Stimulated activated naive CD4-positive, alpha-beta T cell (primary cell): ENCODE measurements at places on chromosomes 11 and 22.

DNA sequence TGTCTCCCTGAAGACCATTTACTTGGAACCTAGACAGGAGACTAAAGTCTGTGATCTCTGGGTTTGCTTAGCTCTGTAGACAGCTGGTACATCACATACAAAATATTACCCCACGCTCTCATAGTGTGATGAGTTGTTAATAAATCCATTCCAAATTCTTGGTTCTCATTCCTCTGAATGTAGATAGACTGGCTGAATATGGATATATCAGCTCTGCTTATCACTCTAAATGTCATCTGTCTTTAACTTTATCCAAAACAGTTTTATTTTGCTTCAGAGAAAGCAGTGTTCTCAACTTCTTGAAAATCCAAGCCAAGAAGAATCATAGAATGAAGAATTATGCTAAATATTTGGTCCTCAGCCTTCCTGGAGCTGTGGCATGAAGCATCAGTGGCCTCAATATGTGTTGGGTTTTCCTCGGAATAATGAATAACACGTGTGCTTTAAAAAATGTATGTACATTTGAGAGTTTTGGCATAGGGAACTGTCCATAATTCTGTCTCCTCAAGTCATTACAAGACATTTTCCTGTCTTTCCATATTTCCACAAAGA, 10.5 kb upstream of the LDLRAD3 start:
- DNase-seq = no peak

GRCh38 chr22:30244066-30244465, 2.5 kb downstream of the LIF start:
- DNase-seq = no peak

DNA sequence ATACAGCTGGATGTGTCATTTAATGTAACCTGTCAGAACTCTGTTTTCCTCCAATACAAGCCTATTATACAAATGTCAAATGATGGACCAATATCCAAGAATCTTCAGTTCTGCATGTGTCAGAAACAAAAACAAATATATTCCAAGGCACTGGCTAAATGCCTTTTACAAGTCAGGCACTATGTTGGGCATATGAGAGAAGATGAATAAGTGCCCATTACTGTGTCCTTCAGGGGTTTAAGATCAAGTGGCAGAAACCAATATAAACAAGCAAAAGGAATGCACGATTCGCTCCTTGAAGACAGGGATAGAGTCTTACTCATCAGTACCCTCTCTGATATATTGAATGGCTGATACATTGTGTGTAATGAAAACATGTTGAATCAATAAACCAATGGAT, 254.4 kb downstream of the TTC28 start:
- DNase-seq = no peak

- peak; percentile 44 for DNase-seq
Observed at GRCh38 chr11:128608746-128609407, 21.5 kb upstream of the ETS1 start.

- peak; percentile 59 for DNase-seq
Observed at GRCh38 chr11:267491-267994, 10.7 kb upstream of the NLRP6 start.

GRCh38 chr11:111561791-111562325, 21.3 kb downstream of the LAYN start:
- DNase-seq = no peak

DNA sequence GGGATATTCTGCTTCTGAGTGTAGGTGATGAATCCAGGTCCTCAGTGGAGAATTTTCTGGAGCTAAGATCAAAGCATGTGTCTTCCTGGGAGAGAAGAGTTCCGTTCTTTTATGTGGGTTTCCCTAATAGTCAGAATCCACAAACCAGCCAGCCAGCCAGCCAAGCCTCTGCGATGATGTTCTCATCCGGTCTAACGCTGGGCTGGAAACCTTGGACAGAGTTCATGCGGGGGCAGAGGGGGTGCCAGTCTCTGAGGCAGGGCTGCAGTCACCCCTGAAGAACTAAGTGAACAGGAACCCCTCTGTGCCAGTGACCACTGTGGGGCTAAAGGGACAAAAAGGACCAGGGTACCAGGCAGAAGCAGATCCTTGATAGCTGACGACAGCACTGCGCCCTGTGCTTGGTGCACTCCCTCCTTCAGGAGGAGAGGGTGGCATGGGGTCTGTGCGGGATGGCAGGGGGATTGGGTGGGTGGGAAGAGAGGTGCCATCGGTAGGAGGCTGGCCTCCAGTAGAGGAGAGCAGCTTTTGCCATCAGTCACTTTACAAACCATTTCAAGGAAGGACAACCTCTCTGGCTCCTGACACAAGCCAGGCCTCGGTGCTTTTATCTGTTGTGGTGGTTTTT, 27.1 kb downstream of the ADAMTS15 start:
- no peak for DNase-seq

DNA sequence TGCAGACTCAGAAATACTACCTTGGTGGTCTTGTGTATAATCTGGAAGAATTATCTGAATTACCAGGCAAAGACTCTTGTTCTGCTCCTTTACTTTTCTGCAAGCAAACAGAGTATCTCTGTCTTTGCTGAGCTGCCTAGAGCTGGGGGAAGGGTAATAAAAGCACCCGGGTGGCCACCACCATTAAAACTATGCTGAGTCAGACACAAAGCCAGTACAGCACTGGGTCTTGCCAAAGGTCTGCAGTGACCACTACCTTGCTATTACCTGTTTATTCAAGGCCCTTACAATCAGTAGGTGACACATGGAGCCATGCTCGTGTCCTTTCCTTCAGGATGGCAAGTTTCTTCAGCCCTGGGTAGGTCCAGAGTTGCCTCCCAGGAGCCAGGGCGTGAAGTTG, 420.6 kb upstream of the CNTN5 start:
- no peak for DNase-seq

- no peak for DNase-seq
Observed at GRCh38 chr22:46052331-46052771, 75.4 kb upstream of the WNT7B start.

DNA sequence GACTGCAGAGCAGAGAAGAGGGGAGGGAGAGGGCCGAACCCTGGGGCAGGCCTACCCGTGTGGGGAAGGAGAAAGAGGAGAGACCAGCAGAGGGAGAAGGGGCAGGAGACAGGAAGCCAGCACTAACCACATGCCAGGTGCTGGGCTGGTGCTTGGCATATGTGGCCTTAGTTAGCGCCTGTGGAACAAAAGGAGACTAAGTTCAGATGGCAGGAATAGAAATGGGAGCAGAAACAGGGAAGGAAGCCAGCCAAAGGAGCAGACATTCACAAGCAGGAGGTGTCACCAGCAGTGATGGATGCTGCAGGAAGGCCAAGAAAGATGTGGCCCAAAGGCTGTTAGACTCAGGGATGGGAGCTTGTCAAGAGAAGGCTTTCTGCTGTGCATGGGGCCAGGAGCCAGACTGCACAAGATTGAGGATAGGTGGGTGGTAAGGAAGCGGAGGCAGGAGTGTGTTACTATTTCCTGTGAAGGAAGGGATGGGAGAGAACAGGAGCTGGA, 26.7 kb downstream of the TREH start:
- DNase-seq = no peak

DNA sequence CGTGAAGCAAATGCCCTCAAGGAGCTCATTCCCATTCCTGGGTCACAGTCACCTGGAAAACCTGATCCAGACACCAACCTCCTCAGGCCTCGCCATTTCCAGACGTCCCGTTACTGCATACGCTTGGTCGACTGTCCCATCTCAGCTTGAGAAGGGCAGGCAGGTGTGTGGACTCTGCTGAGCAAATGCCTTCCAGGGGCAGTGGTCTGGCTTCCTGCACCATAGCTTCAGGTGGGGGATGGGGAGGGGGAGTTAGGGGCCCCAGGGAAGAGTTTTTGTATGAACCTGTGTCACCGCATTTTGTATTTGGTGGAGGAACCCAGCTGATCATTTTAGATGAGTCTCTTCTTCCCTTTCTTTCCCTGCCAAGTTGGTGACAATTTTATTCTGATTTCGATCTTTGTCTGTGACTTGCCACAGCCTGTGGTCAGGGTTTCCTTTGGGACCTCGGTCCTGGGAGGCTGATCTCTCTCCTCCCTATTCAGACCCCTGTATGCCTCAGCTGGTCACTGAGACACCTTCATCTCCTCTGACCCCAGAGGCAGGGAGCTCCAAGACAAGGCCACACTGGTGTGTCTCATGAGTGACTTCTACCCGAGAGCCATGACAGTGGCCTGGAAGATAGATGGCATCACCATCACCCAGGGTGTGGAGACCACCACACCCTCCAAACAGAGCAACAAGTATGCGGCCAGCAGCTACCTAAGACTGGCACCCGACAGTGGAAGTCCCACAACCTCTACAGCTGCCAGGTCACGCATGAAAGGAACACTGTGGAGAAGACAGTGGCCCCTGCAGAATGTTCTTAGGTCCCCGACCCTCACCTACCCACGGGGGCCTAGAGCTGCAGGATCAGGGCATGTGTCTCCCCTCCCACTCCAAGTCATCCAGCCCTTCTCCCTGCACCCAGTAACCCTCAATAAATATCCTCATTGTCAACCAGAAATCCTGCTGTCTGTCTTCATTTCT, 22.9 kb downstream of the IGLL5 start:
- DNase-seq = no peak

DNA sequence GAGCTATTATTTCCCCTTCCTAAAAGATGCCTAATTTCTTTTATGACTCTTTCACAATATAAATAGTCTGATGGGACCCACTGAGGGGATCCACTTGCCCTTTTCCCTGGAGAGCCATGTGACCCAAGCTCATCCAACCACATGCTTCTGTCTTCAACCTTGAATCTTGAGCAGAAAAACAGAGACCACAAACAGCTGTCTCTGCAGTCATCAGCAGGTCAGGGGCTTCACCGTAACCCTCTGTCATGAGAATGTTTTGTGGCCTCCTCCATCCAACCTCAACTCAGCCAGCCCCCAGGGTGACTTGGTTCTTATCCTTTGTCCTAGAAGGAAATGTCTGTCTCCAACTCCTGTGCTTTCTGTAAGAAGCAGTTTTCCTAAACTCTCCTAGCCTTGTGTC, 129.6 kb upstream of the POU2AF2 start:
- no peak for DNase-seq

DNA sequence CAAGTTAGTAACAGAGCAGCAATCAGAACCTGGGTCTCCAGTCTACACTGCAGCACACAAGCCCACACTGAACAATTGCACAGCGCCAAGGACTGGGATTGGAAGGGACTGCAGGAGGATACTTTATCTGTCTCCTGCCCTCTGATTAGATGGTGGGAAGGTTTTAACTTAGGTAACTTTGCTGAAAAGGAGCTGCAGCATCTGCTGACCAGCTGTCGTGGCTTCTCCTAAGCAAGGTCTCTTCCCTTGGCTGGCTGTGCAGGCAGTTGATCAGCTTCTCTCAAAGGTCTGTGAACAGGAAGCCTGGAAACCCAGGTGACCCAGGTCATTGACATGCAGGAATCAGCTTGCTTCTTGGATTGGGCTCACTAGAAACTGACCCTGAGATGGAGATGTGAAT, 82.4 kb downstream of the ISX start:
- DNase-seq = no peak

GRCh38 chr11:119181677-119182412, 3.4 kb upstream of the NHERF4 start:
- DNase-seq = no peak

DNA sequence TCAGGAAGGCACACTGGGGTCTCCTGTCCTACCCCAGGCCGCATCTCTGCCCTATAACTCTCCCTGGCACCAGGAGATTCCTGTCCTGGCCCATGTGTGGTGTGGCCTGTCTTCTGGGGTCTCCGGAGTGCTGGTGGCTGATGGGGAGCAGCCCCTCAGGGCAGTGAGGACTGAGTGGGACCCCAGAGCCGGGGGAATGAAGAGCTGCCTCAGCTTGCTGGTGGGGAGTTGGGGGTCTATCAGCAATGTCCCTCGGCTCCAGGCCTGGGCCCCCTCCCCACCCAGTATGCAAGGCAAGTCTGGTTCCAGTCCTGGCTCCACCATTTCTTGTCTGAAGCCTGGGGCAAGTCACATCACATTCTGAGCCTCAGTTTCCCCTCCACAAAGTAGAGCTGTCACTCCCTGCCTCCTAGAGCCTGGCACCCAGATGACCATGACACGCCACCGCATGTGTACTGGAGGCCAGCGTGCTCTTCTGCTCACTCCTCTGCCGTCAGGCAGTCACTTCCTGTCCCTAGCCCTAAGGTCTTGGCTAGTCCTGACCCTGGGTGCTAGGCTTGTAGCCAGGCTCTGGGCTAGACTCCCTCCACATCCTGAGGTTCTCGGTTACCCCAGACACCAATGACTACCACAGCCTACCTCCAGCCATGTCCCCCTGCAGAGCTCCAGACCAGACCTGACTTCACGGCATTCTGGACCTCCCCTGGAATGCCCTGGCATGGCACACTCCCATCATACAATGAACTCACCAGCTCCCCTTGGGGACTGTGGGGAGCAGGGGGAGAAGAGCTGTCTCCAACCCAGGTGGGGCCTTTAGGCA, 12.8 kb downstream of the ARAP1 start:
- no peak for DNase-seq

DNA sequence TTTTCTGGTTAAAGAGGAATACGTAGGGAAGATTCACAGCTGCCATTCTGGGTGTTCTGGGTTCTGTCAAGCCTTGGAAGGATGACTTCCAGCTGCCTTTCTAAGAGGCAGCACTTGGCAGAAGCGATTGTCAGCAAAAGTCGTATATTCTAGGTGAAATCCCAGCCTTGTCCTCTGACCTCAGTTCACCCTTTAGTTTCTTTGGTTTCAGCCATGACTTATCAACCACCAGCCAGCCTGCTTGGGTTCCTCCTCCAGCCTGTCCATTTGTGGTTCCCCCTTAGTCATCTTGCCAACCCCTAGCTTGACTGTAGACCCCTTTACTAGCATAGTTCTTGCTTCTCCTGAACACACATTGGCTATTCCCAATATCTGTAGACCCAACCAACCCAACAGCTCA, 102.3 kb upstream of the CD44 start:
- DNase-seq = no peak

DNA sequence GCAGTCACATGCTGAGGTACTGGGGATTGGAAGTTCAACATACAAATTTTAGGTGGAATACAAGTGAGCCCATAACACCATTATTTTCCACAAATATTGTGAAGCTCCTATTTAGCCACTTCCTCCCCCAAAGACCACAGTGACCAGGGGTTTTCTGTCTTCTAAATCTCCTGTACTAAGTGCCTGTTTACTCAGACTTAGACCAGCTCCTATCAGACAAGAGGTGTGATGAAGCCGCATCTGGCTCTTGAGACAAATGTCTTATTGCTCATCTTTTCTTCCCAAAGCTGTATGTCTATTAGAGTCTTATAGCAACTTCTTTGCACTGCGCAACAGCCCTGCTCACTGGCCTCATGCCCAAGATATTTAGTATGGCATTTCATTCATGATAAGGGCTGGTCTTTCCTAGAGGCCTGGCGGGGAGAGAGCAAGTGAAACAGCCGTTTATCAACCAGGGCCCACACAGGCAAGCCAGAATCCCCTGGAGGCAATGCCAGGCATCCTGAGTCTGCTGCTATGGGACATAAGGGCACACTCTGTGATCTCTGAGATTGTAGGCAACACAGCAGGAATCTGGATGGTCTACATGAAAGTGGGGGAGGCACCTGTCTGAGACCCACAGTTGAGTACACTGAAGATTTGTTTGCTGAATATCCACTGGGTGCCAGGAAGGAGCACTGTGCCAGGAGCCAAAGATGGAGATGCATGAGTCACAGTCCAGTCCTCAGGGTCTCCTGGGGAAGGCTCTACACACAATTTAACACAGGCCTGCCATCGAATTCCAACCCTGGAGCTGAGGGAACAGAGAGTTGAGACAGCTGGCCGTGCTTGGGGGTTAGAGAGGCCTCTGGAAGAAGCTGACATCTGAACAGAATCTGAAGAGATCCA, 78.5 kb upstream of the NCAM1 start:
- no peak for DNase-seq
